ENCODE measurements at places on chromosomes 5 and 9.

DNA sequence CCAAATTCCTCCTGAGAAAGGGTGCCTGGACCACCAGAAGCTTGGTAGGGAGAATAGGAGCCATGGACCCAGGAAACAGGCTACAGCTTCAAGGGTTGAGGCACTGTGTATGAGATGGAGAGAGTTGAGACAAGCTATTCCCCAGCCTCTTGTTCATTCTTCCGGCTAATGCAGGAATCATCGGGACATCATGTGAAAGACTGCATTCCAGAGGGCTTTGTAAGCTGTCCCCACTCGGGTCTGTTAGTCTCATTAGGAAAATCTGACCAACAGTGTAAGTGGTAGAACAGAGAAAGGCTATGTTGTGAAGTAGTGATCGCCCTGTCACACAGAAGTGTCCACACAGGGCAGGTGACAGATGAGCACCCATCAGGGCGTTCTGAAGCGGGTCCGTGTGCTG lies 81.4 kb downstream of the GABBR2 start:
- no peak for DNase-seq

DNA sequence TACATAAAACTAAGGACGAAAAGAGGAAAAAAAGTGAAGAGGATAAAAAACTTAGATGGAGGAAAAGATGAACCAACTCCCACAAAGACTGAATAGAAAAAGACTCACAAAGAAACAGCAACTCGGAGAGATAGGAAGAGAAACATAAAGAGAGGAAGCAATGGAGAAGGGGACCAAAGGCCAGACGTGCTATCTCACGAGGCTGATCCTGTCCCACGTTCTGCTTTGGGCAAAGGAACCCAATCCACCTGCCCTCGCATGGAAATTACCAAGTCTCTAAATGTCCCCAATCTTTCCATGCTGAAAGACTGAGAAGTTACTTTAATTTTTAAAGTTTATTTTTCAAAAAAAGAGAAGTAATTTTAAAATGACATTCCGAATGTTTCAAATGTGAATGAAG lies 36.6 kb downstream of the TMEM245 start:
- no peak for DNase-seq

- DNase-seq, result no peak
Observed at GRCh38 chr5:147446523-147446922, 63.3 kb downstream of the DPYSL3 start.

DNA sequence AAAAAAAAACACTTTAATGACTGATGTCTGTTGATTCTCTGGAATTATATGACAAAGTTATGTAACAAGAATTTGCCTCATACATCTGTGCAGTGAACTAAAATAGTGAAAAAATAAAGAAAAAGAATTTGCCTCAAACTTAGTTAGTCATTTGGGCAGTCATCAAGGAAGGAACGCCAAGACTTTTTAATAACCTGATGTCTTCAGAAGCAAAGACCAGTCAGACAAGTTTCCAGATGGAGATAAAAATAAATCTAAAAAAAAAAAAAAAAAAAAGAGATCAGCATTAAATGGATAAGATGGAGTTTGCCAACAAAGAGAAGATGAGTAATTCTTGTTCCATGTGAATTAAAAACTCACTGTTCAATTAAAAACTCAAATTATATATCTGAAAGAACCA lies 52.3 kb upstream of the JMY start:
- no peak for DNase-seq

GRCh38 chr5:143762636-143763220 lies 49.2 kb upstream of the HMHB1 start:
- DNase-seq, result no peak

DNA sequence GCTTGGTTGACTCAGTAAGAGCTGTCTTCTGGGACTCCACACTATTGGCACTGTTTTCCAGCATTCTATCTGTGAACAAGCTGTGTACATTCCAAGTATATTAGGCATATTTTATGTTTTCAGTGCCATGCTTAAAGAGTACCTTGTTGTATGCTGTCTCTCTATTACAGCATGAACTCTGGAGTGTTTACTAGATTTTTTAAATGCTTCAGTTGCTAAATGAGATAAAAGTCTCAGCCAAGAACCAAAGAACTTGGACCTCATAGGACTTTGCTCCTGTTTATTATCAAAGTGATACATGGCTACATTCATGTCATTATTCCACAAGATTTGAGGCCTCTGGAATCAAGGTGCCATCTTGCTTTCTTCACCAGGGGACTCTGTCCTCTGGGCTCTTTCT lies 167.2 kb downstream of the C9orf152 start:
- no peak for DNase-seq

All from HuH-7.5 (cell line).